ENCODE measurements at places on chromosomes 6 and 20.

- DNase-seq = no peak
Measured at GRCh38 chr20:61271312-61272231, 19.5 kb downstream of the CDH4 start.

DNA sequence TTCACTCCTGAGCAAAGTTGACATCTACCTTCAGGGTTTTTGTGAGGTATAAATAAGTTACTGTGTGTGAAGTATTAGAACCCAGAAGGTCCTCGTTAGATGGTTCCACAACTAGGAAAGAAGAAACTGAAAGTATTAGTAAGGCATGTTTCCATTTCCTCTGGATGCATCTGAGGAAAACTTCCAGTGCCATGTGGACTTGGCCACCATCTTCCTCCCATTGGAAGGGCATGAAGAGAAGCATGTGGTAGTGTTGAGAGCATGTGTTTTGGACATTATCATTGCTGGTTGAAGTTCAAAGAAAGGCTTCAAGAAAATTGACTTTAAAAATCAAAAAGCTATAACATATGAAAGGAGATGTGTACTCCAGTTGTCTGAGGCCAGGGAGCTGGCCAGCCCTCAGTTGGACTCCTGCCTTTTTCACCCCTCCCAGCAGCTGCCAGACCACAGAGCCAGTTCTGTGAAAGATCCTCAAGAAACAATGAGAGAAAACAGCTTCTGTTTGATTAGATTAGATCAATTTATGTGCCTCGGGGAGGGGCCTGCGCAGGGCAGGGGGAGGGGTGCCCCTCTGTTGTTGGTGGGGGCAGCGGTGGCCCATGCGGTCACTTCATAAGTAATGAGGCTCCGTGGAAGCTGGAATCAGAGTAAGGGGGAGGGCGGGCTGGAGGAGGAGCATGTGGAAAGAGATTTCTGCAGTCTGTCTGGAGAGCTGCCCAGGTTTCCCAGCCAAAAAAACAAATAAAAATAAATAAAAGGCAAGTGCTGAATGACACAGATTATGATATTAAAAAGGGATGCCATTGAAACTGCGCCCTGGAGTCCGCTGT, 154.0 kb downstream of the JARID2 start:
- no peak for DNase-seq

- DNase-seq = no peak
Measured at GRCh38 chr6:163355426-163355991, 59.0 kb upstream of the QKI start.

- no peak for DNase-seq
Measured at GRCh38 chr6:153058909-153059308, 56.4 kb upstream of the MTRF1L start.

- DNase-seq = no peak
Measured at GRCh38 chr6:56970849-56971248, 15.9 kb downstream of the BEND6 start.

DNA sequence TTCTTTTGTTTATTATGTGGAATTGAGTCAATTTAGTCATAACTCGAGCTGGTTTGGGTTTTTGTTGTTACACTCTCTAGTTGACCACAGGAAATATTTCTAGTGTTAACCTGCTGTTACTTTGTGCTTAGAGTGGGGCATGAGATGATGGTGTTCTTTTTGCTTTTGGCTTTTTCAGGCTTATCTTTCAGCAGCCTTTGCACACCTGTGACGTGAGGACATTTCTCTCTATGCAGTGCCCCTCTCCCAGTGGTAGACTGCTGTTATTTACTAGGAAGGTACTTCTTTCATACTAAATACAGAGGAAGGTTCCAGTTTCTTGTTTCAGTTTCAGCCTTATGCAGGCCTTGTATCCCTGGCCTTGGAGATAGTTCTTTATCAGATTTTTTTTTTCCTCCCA, 766.8 kb upstream of the MAN1A1 start:
- DNase-seq = no peak

- no peak for DNase-seq
Measured at GRCh38 chr20:62370115-62370806, 3.1 kb upstream of the LAMA5 start.

DNA sequence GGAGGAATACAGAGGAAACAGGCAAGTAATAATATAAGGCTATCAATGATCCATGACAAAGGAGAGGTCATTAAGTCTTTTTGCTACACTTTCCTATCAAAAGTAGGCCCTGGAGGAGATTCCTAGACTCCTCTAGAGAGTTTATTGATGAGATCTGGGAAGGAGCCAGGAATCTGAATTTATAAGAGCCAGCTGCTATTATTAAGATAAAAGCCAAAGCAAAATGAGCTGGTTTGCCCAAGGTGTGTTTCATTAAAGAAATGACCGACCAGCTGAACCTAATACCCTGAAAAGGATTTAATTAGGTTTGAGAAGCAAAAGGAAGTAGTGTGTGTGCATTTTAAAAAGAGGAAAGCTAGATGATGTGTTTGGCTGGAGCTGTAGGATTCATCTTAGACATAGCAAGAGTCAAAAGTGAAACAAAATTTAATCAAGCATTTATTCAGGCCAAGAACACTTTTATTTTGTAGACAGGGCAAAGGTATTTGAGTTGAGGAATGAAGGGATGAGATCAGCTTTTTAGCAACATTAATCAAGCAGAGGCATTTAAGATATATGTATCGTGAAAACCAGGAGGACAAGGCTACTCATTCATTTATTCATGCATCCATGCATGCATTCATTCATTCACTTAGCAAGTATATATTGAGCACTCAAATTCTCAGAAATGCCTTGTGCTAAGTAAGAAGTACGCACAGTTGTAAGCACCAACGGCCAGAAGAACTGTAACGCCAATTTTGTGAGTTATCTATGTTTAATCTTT, 43.5 kb upstream of the SCAF8 start:
- no peak for DNase-seq

DNA sequence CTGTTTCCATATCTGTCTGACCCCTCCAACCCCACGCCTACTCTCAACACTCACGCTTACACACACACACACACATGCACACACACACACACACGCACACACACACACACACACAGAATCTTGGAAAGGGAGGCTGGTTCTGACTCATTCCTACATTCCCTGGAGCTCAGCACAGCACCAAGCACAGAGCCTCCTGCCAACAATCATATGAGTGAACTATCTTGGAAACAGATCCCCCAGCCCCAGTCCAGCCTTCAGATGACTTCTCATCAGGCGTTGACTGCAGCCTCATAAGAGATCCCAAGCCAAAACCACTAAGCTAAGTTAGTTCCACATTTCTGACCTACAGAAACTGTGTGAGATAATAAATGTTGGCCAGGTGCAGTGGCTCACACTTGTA, 14.1 kb upstream of the HCK start:
- peak; percentile 33 for DNase-seq

GRCh38 chr20:23190557-23190956, 104.4 kb upstream of the CD93 start:
- no peak for DNase-seq

GRCh38 chr6:30689985-30690384, 799 bp downstream of the NRM start:
- DNase-seq = no peak

GRCh38 chr6:33875141-33875581, 71.4 kb upstream of the MLN start:
- DNase-seq = no peak

- no peak for DNase-seq
Measured at GRCh38 chr6:43742285-43742684, 27.7 kb upstream of the VEGFA start.

- DNase-seq = no peak
Measured at GRCh38 chr6:24255676-24256075, 102.2 kb downstream of the DCDC2 start.

- no peak for DNase-seq
Measured at GRCh38 chr6:35967076-35967774, 46.3 kb upstream of the SRPK1 start.

GRCh38 chr20:37305079-37305478, 15.6 kb downstream of the MANBAL start:
- DNase-seq = no peak

GRCh38 chr20:44025756-44026155, 111.1 kb downstream of the TOX2 start:
- no peak for DNase-seq

GRCh38 chr20:2872459-2873009, 747 bp upstream of the PTPRA start:
- DNase-seq = peak; percentile 45

- DNase-seq = no peak
Measured at GRCh38 chr6:16592223-16592911, 168.9 kb downstream of the ATXN1 start.

- DNase-seq = no peak
Measured at GRCh38 chr20:62350629-62351422, 16.3 kb downstream of the LAMA5 start.

Measured in GF-D8 (cell line).